ENCODE measurements at places on chromosomes 5 and 9.

GRCh38 chr9:117869712-117870111 lies 165.5 kb downstream of the TLR4 start:
- DNase-seq = no peak
- H3K4me3 ChIP-seq = no peak overlapping the region
- H3K36me3 ChIP-seq = no peaks in the 10 kb centered on the region
- H3K27me3 ChIP-seq = peaks cover 5% of the 10 kb centered on the region
- no peaks in the 10 kb centered on the region for H3K4me1 ChIP-seq

GRCh38 chr5:78808380-78808779 lies 159.8 kb upstream of the LHFPL2 start:
- no peak overlapping the region for H3K27ac ChIP-seq
- peaks cover 2% of the 10 kb centered on the region for H3K27me3 ChIP-seq
- DNase-seq = no peak
- H3K4me1 ChIP-seq = no peaks in the 10 kb centered on the region

- H3K4me1 ChIP-seq = no peaks in the 10 kb centered on the region
- H3K36me3 ChIP-seq = no peaks in the 10 kb centered on the region
- DNase-seq = no peak
- no peak overlapping the region for H3K27ac ChIP-seq
Observed at GRCh38 chr5:2523180-2523579, 228.3 kb downstream of the IRX2 start.

- no peaks in the 10 kb centered on the region for H3K36me3 ChIP-seq
- H3K27me3 ChIP-seq = no peaks in the 10 kb centered on the region
- H3K4me1 ChIP-seq = no peaks in the 10 kb centered on the region
Observed at GRCh38 chr5:5799826-5800225, 377.3 kb downstream of the ICE1 start.

DNA sequence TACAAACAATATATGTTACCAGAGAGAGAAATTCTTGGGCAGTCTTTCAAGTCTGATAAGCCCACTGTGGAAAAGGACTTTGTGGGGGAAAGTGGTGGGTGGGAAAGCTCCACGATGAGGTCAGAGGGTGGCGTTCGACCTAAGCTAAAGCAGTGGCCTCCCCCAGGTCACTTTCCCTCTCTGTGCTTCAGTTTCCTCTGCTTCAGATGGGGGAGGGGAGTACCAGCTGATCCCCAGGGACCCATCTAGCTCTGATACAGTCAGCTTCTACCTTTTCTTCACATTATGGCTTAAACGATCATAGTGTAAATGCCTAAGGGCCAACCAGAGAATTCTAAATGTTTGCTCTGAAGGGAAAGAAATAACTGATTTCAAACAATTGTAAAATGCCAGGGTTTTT lies 36.6 kb upstream of the ARSB start:
- H3K4me1 ChIP-seq = peaks cover 23% of the 10 kb centered on the region
- H3K27me3 ChIP-seq = peaks cover 11% of the 10 kb centered on the region
- H3K27ac ChIP-seq = no peak overlapping the region
- no peaks in the 10 kb centered on the region for H3K36me3 ChIP-seq
- no peak overlapping the region for H3K4me3 ChIP-seq

Measured in immature natural killer cell (primary cell).